Stimulated activated CD8-positive, alpha-beta memory T cell treated with anti-CD3 and anti-CD28 coated beads, Interleukin-7, amount 100 ng/mL, for 24 hours (primary cell): ENCODE measurements at places on chromosomes 6 and 20.

DNA sequence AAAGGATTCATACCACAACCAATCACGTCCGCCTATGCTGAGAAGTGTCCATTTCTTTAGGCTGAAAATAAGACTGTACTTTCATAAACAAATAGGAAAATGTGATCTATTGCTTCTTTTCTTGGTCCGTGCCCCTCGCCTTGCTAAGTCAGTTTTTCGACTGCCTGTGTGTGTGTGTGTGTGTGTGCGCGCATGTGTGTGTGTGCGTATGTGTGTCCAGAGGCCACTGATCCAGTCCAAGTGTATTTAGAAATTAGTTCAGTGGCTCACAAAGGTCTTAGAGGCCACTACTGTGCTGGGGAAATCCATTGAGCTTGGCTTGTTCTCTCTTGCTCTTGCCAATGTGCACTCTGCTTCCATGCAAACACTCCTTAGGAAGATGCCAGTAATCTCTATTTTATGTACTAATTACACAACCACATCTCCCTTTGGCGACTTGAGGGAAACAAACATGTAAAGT, 50.5 kb downstream of the SLC22A23 start:
- DNase-seq, result no peak

GRCh38 chr6:44594481-44594880, 207.0 kb downstream of the CDC5L start:
- DNase-seq, result no peak

GRCh38 chr6:3473773-3474172, 16.9 kb upstream of the SLC22A23 start:
- DNase-seq, result no peak

DNA sequence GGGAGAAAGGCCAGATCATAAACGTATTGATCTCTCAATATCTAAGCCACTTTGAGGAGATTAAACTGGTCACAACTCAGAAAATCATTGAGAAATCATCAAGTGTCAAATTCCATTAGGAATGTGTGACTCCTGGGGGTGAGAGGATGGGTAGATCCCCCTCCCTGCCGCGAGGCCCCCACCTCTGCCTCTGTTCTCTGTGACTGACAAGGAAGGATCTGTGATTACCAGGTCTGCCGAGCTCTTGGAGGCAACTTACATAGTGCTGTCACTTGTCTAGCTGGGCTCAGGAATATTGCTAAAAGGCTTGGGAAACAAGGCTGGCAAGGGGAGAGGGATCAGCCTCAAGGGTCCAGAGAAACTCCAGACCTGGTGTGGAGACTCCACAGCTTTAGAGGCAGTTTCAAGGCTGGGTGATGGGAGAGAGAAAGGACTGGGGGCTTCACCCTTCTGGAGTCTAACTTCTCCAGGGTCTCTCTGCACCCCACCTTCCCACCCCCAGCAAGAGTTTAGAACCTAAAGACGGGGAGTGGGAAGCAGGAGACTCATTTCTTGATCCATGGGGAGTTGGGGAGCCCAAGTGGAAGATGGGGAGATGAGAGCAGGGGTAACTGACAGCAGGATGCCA, 11.6 kb upstream of the ARMC12 start:
- DNase-seq, result no peak

DNA sequence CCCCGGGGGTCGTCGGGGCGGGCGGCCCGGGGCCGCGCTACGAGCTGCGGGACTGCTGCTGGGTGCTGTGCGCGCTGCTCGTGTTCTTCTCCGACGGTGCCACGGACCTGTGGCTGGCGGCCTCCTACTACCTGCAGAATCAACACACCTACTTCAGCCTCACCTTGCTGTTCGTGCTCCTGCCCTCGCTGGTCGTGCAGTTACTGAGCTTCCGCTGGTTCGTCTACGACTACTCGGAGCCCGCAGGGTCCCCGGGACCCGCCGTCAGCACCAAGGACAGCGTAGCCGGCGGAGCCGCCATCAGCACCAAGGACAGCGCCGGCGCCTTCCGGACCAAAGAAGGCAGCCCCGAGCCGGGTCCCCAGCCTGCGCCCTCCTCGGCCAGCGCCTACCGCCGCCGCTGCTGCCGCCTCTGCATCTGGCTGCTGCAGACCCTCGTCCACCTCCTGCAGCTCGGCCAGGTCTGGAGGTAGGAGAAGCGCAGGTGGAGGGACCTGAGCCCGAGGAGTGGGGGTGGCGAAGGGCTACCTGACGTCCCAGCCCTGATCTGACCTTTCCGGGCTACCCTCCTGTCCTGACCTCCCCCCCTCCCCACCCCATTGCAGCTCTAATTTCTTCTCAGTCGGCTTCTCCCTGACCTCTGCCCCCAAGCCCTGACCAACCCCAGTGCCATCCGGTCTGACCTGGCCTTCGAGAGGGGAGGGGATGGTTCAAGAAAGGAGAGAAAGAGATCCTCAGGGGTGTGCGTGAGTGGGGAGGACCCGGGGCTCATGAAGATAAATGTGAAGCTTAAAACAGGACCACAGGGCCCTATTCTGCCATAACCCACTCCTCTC, 558 bp downstream of the XKR7 start:
- DNase-seq, result peak; percentile 66

GRCh38 chr6:69487688-69488087, 309.1 kb downstream of the LMBRD1 start:
- no peak for DNase-seq

GRCh38 chr20:59693587-59693986, 89.2 kb downstream of the PHACTR3 start:
- DNase-seq, result no peak

DNA sequence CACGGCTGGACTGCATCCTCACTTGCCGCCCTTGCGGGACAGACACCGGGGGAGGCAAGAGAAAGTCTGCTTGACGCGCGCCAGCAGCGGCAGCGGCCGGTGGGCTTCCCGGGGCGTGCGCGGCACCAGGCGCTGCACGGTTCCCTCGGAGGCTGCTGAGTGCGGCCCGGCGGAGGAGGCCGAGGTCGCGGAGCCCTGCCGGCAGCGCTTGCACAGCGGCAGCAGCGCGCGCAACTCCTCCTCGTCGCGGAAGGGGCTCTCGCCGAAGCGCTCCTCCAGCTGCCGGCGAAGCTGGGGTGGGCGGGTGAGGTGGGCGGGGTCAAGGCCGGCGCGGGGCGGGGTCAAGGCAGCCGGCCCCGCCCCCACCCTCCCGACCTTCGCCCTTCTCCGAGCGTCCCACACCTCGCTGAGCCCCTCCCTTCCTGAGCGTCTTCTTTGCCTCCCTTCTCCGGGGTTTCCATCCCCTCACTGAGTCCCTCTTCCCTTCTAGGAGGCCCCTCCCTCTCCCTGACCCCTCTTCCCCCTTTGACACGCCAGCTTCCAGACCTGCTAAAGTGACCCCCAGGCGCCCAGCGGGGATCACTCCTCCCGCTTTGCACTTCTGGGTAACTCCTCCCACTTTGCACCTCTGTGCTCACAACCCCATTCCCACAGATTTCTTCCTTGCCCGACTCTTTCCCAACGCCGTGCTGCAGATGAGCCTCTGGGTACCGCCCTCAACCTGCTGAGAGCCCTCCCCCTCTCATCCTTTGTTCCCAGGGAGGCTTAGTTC, 8.8 kb downstream of the DUSP15 start:
- peak; percentile 38 for DNase-seq

DNA sequence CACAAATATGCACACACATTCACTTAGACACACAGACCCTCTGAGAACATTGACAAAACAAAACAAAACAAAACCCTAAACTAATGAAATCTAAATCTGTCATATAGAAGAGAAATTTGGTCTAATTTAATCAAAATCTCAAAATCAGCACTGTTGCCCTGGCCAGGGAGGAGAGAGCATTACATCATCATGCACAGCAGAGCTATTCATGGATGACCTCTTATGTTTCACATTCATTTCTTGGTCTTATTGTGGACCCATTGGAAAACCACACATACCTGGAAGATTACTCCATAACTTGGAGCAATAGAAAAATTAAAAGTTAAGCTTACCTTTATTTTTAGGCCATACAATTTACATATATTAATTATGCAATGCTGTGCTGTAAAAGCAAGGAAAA, 1223.6 kb upstream of the GJE1 start:
- DNase-seq, result no peak

- no peak for DNase-seq
Observed at GRCh38 chr6:122772724-122773415, 6.6 kb upstream of the FABP7 start.
